ENCODE measurements at places on chromosomes 16 and 17.

DNA sequence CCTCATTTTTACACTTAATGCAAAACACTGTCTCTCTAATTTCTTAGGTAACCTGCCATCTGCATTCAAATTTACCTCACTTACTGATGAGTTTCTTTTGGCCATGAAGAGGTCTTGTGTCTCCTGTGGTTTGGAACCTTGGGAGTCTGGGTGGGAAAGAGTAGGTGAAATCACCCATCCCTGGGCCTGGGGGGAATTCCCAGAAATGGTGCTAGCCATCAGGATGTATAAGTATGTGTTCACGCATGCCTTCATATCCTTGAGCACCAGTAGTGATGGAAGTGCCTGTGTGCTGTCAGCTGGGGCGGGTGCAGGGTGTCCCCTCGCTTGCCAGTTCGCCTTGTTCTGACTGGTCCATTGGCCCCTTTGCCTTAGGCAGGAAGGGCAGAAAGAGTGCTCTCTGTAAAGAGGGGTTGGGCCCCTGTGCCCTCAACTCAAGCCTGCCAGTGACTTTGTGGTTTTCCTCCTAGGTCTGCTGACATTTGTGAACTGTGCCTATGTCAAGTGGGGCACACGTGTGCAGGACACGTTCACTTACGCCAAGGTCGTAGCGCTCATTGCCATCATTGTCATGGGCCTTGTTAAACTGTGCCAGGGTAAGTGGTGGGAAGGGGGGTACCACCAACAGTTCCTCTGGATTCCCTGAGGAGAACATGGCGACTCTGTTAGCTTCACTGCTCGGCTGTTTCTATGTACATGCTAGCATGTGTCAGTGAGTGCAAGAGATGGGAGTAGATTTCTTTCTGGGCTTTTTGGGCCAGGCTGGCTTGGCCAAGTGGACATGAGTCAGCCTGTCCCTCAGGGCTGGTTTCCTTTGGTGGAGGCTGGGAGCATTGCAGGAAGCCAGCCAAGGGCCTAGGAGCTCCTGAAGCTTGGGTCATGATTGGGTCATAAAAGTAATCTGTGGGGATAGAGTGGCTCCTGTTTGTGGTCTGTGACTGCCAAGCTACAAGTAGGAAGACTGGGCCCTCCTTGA is 23.2 kb downstream of the SLC7A6OS start:
- DNase-seq = peak; percentile 54

GRCh38 chr16:25692351-25692741 is 587 bp downstream of the HS3ST4 start:
- no peak for DNase-seq

DNA sequence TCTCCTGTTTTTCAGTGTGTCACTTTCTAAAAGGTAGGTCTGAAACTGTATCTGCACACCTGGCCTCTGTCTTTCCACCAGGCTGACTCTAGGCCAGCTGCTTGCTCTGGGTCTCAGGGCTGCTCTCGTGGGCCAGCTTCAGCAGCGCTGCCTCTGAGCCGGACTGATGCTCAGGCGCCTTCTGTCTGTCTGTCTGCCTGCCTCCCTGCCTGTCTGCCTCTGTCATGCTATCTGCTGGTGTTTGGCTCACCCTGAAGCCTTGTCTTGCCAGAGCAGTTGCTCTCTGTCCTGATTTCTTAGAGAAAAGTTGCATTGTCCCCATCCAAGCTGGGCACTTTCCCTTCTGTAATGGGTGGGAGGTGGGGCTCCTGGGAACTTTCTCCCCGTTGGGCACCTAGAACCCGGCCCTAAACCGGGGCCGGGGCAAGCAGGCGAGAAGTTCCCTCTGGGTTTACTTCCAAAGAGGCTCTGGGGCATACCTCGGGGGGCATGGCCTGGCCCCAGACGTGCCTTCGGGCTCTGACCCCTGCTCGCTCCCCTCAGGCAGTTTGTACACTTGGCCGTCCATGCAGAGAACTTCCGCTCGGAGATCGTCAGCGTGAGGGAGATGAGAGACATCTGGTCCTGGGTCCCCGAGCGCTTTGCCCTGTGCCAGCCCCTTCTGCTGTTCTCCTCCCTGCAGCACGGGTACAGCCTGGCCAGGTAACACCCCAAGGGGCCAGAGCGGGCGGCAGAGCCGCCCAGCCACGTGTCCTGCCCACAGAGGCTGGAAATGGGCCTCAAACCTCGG is 15.9 kb upstream of the ATP6V0C start:
- DNase-seq = no peak

GRCh38 chr17:74412581-74412980 is 19.3 kb upstream of the GPRC5C start:
- DNase-seq = no peak

GRCh38 chr17:81152288-81152828 is 12.9 kb upstream of the PVALEF start:
- no peak for DNase-seq

- DNase-seq = no peak
Observed at GRCh38 chr17:4182043-4182442, 39.0 kb downstream of the CYB5D2 start.

DNA sequence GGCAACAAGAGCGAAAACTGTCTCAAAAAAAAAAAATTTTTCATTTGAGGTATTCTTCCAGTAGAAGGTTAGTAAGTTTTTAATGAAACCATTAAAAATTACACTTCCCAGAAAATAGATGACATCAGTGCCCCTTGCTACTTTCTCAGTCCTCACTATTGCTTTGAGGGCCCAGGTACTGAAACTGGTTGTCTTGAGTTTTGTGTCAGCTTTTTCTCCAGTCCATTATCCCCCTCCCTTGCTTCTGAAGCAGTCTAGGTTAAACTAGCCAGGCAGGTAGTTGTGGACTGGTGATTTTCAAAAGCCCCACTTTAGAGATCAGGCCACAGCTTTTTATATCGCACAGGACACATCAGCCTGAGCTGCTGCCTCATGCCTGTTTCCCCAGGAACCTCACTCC is 10.9 kb downstream of the SMCR8 start:
- no peak for DNase-seq

DNA sequence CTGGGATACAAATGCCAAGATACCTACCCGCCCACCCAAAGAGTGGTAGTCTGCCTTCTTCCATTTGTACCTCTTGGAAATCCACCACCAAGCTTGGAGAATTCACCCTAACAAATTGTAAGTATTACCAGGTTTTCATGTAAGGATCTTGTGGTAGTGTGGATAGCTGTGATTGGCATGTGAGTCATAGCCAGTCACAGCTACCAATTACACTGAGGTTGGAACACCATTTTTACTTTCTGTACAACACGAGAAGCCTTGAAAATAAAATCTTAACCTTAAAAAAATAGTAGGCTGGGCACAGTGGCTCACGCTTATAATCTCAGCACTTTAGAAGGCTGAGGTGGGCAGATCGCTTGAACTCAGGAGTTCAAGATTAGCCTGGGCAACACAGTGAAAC is 18.5 kb upstream of the SLC35G3 start:
- peak; percentile 30 for DNase-seq

GRCh38 chr17:10099051-10099571 is 99.3 kb downstream of the GAS7 start:
- no peak for DNase-seq

DNA sequence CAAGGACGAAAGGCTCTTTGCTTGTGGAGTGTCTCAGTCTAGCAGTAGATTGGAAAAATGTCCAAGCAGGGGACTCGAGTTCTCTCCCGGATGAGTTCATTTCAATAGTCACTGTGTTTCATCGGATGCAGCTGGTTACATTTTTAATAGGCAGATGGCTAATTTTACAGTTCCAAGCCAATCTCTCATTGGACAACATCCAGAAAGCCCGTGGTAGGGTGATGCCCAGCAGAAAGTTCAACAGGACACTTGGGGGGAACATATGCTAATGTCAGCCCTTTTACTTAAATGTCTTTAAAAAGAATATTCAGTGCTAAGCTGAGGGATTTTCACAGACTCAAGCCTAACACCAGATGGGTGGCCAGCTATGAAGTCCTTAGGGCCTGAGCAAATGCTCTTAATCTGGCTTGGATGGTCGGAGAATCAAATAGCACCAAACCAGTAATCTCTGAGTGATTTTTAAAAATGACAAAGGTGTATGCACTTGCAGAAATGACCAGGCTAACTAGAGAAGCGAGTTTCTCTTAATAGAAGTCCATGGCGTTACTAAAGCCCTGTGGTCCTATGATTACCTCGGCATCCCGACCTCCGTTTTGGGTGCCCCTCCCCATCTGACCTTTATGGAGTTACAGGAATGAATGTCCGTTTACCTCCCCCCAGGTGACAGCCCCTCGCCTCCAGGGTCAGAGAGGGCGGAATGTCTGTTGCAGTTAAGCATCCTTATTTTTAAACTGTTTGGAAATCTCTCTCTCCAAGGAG is 289.2 kb upstream of the SALL1 start:
- no peak for DNase-seq

GRCh38 chr16:87098976-87099720 is 218.0 kb downstream of the C16orf95 start:
- no peak for DNase-seq

- no peak for DNase-seq
Observed at GRCh38 chr17:78532311-78532710, 44.9 kb downstream of the DNAH17 start.

GRCh38 chr17:59001158-59001814 is 105.4 kb downstream of the TRIM37 start:
- peak; percentile 92 for DNase-seq

DNA sequence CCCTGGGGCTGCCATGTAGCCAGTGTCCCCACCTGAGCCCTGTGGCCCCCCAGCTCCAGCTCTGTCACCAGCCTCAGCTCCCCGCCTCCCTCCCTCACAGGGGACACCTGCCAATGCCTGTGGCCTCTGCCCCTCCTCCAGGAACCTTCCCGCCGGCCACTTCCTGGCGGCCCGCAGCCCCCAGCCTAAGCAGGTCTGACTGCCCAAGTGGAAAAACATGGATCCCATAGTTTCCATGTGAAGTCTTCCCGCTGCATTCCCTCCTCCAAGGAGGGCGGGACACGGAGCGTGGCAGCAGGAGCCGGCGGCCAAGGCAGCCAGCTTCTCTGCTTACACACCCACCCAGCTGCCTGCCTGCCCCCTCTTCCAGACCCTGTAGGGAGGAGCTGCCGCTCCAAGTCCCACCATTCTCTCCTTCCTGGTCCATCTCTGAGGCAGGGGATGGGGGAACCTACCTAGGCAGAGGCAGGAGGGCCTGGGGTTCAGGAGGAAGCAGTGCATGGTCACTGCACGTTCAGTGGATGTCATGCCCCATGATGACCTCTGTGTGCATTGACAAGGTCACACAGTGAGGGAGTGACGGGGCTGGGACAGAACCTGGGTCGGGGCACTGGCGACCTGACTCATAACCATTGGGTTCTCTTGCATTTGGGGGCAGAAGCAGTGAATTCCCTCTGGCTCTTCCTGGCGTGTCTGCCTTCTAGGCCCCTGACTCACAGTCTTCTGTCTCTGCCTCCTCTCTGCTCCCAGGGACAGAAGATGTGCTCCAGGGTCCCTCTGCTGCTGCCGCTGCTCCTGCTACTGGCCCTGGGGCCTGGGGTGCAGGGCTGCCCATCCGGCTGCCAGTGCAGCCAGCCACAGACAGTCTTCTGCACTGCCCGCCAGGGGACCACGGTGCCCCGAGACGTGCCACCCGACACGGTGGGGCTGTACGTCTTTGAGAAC is 8.7 kb downstream of the VASN start:
- DNase-seq = no peak

DNA sequence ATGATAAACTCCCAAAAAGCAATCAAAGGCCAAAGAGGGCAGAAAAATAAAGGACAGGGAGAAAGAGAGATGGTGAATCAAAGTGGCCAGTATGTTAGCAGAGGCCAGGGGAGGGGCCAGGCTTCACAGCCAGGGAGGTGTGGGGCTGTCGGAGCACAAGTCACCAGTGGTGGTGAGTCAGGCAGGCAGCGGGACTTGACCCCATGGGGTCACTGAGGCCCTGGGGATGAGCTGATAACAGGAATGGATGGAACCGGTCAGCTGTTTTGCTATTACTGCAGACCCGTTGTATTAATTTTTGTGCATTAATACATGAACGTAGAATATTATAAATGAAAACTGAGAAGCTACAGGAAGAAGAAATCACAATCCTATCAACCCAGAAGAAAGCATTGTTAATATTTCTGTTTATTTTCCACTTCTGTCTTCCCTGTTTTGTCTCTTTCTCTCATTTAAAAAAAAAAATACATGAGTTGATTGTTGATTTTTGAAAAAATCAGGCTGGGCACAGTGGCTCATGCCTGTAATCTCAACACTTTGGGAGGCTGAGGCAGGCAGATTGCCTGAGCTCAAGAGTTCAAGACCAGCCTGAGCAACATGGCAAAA is 106.9 kb downstream of the SOCS1 start:
- DNase-seq = no peak

DNA sequence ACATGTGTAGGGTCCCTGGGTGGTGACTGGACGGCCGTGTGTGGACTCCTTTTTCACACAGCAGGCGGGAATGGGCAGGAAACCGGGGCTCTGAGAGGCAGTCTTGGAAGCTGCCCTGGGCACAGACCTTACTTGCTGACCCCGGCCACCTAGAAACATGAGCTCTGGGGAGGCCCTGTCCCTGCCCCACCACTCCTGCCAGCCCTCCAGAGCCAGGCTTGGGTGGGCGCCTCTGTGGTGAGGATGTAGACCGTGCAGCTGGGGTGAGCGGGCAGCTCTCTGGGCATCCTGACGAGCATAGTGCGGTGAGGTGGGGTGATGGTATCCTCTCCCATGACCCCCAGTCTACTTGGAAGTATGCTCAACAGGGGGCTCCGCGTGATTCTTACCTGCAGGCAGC is 121.3 kb downstream of the RAB11FIP4 start:
- DNase-seq = no peak

- no peak for DNase-seq
Observed at GRCh38 chr17:2982854-2983253, 80.6 kb downstream of the OR1D5 start.

DNA sequence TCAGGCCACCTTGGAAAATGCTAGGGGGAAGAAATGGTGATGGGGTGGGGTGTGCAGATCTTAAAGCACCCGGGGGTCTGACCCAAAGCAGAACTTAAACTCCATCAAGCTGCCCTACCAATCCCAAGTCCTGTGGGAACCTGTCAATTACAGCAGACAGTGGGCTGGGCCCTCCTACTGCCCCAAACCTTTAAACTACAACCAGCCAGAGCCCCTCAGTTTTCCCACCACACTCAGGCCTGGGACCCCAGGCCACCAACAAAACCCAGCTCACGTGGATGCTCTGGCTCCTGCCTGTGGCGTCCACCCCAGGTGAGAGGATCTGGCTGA is 2.7 kb downstream of the MYO18A start:
- DNase-seq = no peak

DNA sequence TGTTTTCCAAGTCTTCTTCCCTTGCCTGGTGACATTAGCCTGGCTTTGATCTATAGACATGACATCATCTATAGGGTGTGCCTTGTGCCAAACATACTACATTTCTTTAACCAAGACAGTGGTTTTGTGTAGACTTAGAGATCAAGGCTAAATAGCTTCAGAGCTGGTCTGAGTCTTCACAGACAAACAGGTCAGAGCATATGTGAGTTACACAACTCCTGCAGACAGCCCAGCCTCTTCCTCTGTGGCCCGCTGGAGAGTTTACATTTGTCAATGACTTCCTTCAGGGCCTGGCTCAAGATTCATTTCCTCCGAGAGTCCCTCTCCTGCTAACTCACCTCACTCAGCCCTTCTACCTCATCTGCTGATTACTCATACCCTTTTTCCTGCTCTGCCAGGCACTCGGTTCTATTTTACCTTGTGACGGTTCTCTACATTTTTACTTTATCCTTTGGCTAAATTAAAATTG is 73.1 kb upstream of the TANC2 start:
- DNase-seq = peak; percentile 67

Data from activated CD4-positive, alpha-beta T cell treated with anti-CD3 and anti-CD28 coated beads, Interleukin-2, amount 50 U/mL, for 16 hours (primary cell).